Neural progenitor cell (in vitro differentiated cells): ENCODE measurements at places on chromosomes 7 and 10. TPM values are rescaled to one million over a fixed set of nuclear protein-coding genes. Genes with fewer than 3 reads are reported as not detected.

Gene PIP
- total RNA-seq: not detected in 2 replicates

Gene OGDHL
- total RNA-seq: 0.34 and 0.56 TPM in 2 replicates

Gene NYAP1
- total RNA-seq: 1.2 and 6.7 TPM in 2 replicates

Gene SEMA3D
- 0.99 TPM in 2 replicates for total RNA-seq

Gene TEX47
- total RNA-seq: not detected in 2 replicates

Gene OR2A1
- not detected in 2 replicates for total RNA-seq

Gene DKK1
- 12.4 and 16.1 TPM in 2 replicates for total RNA-seq

Gene ADAP1
- 0.30 and 2.0 TPM in 2 replicates for total RNA-seq

Gene SPRN
- 0.06 and 0.12 TPM in 2 replicates for total RNA-seq

Gene RPEL1
- not detected in 2 replicates for total RNA-seq

Gene CADPS2
- total RNA-seq: 13.2 and 19.1 TPM in 2 replicates

Gene WDR86
- total RNA-seq: 15.0 and 33.0 TPM in 2 replicates

Gene SPDYE2
- not detected in 2 replicates for total RNA-seq

Gene TUBGCP2
- 54.8 and 55.4 TPM in 2 replicates for total RNA-seq

Gene CACUL1
- 28.3 and 38.8 TPM in 2 replicates for total RNA-seq

Gene RADIL
- total RNA-seq: 3.1 and 5.8 TPM in 2 replicates

Gene SKIDA1
- 123 and 127 TPM in 2 replicates for total RNA-seq

Gene PALD1
- total RNA-seq: 9.6 and 20.4 TPM in 2 replicates

Gene HSPA12A
- 5.3 and 5.6 TPM in 2 replicates for total RNA-seq

Gene TPK1
- 4.8 and 14.5 TPM in 2 replicates for total RNA-seq

Gene CALHM3
- not detected in 2 replicates for total RNA-seq

Gene DDC
- total RNA-seq: not detected in 2 replicates

Gene DENND2A
- 23.7 and 27.0 TPM in 2 replicates for total RNA-seq
